ENCODE measurements at places on chromosomes 1 and 21.

DNA sequence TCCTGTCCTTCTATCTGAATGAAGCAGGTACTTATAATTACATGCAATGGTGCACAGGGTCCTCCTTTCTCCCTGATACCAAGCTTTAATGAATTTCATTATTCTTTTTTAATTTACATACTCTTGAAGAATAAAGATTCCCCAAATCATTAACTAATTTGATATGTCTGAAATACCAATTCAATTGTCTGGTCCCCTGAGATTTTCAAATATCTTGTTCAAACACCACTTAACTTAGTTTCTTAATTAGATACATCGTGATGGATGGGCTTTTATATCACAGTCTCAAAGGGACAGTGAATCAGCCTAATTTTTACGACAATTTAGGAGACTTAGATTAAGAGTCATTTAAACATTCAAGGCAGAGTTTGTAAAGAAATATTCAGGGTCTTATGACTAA is 1054.6 kb downstream of the PLA2G4A start:
- DNase-seq, result no peak

GRCh38 chr1:68131261-68131660 is 80.8 kb upstream of the DIRAS3 start:
- no peak for DNase-seq

GRCh38 chr1:48242141-48242736 is 19.7 kb downstream of the SLC5A9 start:
- DNase-seq, result no peak

DNA sequence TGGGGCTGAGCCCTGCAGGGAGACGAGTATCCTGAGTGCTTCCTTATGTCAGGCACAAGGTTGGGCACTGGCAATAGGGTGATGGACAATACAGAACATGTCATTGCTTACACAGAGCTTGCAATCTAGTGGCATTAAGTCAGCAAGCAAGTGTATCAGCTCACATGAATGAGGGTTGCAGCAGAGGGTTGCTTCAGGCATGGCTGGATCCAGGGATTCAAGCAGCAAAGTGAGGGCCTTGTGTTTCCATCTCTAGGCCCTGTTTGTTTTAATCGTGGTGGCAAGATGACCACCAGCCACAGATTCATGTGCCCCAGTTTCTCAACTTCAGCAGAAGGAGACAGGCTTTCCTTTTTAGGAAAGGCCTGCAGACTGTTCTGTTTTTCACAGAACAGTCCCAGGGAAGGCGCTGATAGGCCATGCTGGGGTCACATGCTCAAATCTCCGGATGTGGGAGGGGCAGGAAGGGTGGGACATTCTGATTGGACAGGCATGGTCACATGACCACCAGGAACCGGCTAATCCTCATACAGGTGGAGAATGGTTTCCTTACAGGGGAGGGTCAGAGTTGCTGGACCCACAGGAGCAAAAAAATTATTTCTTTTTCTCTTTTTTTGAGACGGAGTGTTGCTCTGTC is 14.4 kb downstream of the PLOD1 start:
- DNase-seq, result no peak

DNA sequence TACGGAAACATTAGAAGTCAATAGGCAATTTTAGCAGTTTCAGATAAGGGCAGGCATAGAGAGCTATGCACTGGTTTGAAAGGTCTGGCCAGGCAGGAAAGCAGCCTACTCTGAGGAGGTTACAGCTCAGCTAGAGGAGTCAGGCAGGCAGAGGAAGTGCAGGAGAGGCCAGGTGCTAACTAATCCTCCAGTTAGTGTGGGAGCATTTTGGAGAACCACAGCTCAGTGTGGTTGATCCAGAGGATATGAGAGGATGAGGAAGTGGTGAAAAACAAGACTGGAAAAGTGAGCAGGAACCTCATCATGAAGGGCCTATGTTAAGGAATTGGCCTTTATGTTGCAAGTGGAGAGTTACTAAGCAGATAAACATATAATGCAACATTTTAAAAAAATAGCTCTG is 282.4 kb upstream of the SGIP1 start:
- DNase-seq, result no peak

GRCh38 chr1:183138301-183138700 is 47.8 kb upstream of the LAMC2 start:
- DNase-seq, result no peak

DNA sequence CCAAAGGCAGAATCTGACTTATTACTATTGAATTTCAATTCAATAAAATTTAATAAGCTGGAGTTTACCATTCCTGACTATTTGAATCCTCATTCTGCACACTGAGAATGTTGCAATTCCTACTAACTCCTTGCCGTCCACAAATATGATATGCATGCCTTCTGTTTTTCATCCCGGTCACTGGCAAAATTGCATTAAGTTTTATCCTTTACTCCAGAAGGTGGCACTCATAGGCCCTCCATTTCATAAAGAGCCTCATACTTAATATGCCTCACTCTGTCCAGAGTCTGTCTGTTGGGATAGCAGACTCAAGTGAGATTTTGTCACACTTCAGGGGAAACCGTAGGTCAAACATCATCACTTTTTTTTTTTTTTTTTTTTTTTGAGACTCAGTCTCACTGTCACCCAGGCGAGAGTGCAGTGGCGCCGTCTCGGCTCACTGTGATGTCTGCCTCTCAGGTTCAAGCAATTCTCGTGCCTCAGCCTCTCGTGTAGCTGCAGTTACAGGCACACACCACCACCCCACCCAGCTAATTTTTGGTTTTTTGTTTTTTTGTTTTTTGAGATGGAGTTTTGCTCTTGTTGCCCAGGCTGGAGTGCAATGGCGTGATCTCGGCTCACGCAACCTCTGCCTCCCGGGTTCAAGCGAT is 27.3 kb downstream of the F11R start:
- DNase-seq, result no peak

GRCh38 chr1:111099289-111099688 is 40.6 kb downstream of the DRAM2 start:
- DNase-seq, result no peak

DNA sequence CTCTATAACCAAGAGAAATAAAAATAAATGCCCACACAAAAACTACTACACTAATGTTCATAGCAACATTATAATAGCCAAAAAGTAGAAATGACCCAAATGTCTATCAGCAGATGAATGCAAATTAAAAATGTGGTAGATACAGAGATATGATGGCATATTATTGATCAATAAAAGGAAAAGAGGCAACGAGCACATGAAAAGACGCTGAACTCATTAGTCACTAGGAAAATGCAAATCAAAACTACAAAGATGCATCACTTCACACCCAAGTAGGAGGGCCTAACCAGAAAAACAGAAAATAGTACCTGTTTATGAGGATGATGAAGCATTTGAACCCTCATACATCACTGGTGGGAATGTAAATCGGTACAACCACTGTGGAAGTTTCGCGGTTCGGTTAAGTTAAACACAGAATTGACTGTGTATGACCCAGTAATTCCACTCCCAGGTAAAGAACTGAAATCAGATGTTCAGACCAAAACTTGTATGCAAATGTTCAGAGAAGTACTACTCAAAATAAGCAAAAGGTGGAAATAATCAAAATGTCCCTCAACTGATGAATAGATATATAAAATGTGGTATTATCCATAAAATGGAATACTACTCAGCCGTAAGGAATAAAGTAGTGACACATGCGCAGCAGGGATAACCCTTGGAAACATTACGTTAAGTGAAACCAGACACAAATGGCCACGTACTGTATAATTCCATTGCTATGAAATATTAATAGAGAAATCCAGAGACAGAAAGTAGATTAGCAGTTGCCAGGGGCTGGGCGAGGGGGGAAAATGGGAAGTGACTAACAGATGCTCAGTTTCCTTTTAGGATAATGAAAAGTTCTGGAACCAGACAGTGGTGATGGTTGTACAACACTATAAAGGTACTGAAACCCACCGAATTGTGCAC is 3.1 kb downstream of the USP48 start:
- no peak for DNase-seq

GRCh38 chr1:93374334-93375106 is 28.8 kb downstream of the DR1 start:
- no peak for DNase-seq

- DNase-seq, result no peak
These were observed 90.6 kb upstream of the CACNA1E start for GRCh38 chr1:181392613-181393220.

GRCh38 chr1:216531263-216532239 is 108.3 kb upstream of the USH2A start:
- DNase-seq, result no peak

DNA sequence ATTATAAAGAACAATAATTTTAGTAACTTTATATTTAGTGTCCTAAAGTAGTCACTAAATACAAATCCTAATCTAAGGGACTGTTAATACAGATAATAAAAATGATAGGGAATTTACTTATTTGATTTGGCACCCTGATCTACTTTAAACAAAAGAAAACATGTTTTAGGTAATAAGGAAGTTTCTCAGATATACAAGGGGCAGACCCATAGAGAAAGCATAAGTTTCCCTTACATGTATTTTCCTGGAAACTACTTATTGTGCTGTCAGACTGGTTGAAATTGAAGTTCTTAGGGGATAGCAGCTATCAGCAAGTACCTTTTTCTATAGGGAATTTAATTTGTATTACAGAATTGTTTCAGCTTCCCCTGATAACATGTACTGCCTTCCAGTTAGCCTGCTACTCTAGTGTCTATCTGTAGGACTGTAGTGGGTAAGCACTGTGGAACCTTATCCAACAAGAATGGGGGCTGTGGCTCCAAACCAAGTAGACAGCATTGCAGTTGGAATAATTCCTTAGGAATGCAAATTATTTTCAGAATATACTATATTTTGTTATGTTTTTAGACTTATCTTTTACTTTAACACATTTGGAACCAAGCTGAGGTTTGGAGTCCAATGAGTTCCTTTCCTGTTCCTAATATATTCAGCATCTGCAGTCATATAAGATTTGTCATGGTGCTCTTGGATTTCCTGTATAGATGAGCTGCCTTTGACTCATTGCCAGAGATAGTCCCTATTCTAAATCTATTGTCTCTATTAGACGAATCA is 14.7 kb downstream of the MSH4 start:
- no peak for DNase-seq

GRCh38 chr21:39660191-39660980 is 47.6 kb downstream of the B3GALT5 start:
- DNase-seq, result no peak

- no peak for DNase-seq
These were observed at the start of gene CD244 for GRCh38 chr1:160862203-160863060. CD244 (minus strand) TSS chr1:160862887; CDS start chr1:160862677, 210 bp downstream.

DNA sequence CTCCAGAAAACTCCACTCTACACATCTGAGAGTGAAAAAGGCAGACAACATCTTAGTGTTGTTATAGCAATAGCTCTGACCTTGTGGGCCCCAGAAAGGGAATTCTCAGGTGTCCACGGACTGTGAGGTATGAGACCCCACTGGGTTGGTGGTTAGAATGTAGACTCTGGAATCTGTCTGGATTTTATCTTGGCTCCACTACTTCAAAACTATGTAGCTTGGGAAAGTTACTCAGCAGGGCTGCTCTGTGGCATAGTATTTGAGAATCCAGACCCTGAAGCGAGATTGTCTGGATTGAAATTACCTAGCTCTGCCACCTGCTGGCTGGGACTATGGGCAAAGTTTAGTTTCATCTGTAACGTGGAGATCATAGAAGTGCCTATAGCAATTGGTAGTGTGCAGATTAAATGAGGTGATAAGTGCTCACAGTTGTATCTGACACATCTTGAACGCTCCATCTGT is 25.8 kb downstream of the PRDM2 start:
- DNase-seq, result no peak

GRCh38 chr1:187129132-187129531 is 300.4 kb downstream of the PLA2G4A start:
- no peak for DNase-seq

DNA sequence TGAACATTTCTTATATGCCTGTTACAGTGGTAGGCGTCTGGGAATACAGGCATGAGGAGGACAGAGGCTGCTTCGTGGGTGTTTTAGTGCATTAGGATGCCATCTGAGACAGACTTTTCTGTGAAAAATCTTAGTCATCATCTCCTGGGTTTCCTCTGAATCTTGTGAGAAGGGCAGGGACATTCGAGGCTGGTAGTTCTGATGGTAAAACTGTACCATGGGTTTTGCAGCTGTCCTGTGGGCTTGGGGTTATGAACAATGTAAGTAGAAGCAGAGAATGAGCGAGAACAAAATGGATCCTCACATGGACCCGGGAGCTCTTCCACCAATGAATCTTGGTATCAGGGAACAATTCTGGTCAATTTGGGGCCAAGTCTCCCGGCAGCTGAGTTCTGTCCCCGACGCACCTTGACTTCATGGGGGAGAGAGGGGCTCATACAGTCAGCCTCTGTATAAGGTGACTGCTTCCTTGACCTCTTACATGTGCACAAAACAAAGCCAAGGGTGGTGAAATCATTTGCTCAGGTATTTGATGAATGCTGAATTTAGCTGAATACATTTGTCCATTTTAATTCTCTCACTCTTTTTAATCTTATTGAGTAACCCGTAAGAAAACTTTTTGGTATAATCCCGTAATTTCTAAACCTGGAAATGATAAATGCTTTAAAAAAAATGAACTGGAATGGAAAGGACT is 63.6 kb upstream of the ERRFI1 start:
- no peak for DNase-seq

DNA sequence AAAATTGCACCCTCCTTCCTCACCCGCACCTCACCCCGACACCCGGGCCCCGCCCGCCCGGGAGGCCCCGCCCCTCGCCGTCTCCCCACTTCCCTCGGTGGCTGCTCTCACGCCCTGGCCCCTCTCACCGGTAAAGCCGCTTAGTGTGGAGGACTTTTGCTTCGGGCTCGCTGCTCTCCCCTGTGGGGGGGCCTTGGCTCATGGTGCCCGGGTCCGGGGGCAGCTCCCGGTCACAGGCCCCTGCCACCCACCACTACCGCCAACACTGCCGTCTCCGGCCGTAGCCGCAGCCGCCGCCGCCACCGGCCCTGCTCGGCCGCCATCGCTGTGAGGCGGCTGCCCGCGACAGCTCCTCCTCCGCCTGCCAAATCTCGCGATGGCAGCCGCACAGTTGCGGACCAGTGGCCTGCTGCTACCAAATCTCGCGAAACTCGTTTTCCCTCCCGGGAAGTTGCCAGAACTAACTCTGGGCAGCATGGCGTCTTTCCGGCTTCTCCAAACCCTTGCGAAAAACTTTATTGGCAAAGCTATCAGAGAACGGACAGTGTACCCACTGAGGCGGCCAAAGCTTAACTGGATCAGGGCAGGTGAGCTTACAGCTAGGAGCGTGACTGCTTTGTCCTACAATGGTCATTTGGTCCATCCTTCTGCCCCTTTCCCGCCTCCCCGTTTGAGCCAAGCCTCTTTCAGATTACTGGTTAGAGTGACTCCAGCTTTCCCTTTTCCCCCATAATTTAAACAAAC is at the start of gene SMG5:
Gene SMG5, minus strand, starts transcription at position 347 of the 744 bp plus-strand sequence. Its CDS starts 145 bp downstream, at position 202.
- peak; percentile 97 for DNase-seq

GRCh38 chr1:47238935-47239592 is 7.0 kb upstream of the TAL1 start:
- no peak for DNase-seq

DNA sequence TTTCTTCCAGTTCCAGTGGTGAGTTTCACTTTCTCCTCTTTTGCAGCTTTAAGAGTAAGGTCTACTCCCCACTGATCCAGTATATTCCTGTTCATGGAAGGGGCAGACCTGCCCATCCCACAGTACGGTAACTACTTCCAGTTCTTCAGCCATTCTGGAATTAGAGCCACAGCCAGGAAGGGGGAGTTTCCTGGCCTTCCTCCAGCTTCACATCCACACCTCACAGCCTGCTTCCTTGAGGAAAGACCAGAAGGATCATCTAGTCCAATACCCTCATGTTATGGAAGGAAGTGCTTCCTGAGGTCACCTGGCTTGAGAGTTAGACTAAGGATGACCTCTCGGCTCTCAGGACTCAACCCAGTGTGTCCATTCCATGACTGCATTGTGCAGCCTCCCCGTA is 597.8 kb downstream of the KIF26B start:
- DNase-seq, result no peak
